Body of pancreas (tissue), 4 donors: ENCODE measurements at places on chromosomes 5 and 9. TPM values are rescaled to one million over a fixed set of nuclear protein-coding genes. Genes with fewer than 3 reads are reported as not detected.

DNA sequence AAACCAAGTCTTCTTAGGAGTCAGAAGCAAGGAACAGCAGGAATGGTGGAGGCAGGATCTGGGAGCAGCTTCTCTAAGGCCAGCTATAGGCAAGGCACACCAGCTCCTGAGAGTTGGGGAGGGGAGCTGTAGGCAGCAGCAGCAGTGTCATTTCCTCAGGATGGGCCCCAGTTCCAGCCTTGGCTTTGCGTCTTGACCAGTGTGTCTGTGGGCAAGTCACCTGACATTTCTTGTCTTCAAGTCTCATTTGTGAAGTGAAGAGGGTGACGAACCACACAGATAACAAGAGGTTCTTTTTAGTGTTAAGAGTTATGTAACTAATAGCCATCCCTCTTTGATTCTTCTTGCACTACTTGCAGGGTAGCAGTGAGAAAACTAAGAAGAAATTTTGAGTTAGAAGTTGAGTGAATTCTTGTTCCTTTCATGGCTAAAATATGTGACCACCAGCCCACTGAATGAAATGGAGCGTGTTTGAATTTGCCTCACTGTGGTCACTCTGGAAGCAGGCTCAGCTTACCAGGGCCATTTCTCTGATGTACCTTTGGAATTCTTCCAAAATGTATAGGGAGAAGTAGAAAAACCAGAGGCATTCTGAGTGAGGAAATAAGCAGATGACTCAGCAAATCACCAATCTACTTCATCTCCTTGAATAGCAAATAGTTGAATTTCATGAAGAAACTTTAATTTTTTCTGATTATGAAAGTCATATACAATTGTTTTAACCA lies 42.4 kb downstream of the RHOBTB3 start:
- no peak overlapping the region for H3K27ac ChIP-seq
- H3K4me1 ChIP-seq, result peaks cover 39% of the 10 kb centered on the region
- H3K27me3 ChIP-seq, result no peaks in the 10 kb centered on the region
- H3K36me3 ChIP-seq, result no peaks in the 10 kb centered on the region

DNA sequence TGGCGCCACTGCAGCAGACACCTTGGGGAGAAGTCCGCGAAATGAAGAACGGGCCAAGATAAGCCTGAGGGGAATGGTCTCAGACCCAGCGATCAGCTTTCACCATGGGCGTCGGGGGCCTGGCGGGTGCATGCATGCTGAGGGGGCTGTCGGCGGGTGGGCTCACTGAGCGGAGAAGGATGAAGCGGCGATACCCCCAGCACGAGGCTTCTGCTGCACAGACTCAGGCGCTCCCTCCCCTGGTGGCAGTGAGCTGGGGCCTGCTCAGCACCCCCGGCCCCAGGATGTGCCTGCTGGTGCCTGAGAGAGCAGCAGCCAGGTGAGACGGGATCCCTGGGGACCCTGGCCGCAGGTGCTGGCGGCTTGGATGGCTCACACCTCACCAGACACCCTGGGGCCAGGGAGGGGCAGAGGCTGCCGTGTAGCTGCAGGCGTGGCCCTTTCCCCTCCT lies 31.2 kb downstream of the CEP72 start:
- DNase-seq, result no peak
- no peaks in the 10 kb centered on the region for H3K36me3 ChIP-seq
- H3K27me3 ChIP-seq, result no peaks in the 10 kb centered on the region
- H3K27ac ChIP-seq, result no peak overlapping the region

GRCh38 chr9:10254338-10254737 lies 358.5 kb downstream of the PTPRD start:
- no peaks in the 10 kb centered on the region for H3K4me1 ChIP-seq
- no peaks in the 10 kb centered on the region for H3K27me3 ChIP-seq
- H3K4me3 ChIP-seq, result no peak overlapping the region
- no peak overlapping the region for H3K27ac ChIP-seq
- no peaks in the 10 kb centered on the region for H3K36me3 ChIP-seq
- DNase-seq, result no peak

- H3K27ac ChIP-seq, result no peak overlapping the region
- H3K27me3 ChIP-seq, result no peaks in the 10 kb centered on the region
- no peaks in the 10 kb centered on the region for H3K36me3 ChIP-seq
- no peak for DNase-seq
- no peak overlapping the region for H3K4me3 ChIP-seq
- H3K4me1 ChIP-seq, result no peaks in the 10 kb centered on the region
Measured at GRCh38 chr5:98535901-98536300, 237.6 kb upstream of the RGMB start.

DNA sequence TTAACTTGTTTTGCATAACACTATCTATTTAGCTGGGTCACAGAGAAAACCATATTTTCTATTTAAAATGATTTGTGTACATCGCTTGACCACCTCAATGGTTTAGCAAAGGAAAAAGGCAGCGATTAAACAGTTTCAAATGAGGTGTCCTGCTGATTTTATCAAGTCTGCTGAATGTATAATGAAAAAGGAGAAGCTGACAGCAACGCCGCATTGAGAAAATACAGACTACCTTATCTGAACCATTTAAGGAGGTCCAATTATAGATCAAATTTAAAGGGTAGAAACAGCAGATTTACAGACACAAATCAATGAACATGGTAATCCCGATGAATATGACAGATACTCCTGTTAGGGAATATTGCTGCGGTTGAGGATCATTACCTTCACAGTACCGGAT lies 29.6 kb downstream of the PSMB7 start:
- no peak overlapping the region for H3K4me3 ChIP-seq
- H3K27me3 ChIP-seq, result no peaks in the 10 kb centered on the region
- DNase-seq, result no peak
- H3K4me1 ChIP-seq, result peaks cover 57% of the 10 kb centered on the region
- no peak overlapping the region for H3K27ac ChIP-seq
- H3K36me3 ChIP-seq, result no peaks in the 10 kb centered on the region

DNA sequence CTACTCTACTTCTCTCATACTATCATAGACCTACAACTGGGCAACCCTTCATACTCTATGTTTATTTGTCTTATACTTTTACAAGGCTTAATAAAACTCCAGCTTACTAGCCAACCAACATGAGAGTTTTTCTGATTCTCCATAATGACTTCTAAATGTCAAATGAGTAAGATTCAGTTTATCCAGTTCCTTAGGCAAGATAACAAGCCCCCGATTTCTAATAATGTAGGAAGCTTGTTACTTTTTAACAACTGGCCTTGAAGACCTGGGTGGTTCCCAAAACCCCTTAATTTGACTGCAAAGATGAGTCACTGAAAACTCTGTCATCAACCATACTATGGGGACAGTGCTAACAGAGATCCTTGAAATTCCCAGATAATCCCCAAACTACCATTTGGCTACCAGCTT lies 294.6 kb upstream of the ACTBL2 start:
- H3K36me3 ChIP-seq, result no peaks in the 10 kb centered on the region
- H3K27ac ChIP-seq, result no peak overlapping the region
- DNase-seq, result no peak
- H3K4me1 ChIP-seq, result peaks cover 36% of the 10 kb centered on the region
- H3K4me3 ChIP-seq, result no peak overlapping the region
- H3K27me3 ChIP-seq, result no peaks in the 10 kb centered on the region

GRCh38 chr5:152406082-152406481 lies 1.0 kb upstream of the NMUR2 start:
- H3K4me3 ChIP-seq, result no peak overlapping the region
- H3K27ac ChIP-seq, result no peak overlapping the region
- no peak for DNase-seq
- H3K4me1 ChIP-seq, result no peaks in the 10 kb centered on the region
- H3K27me3 ChIP-seq, result no peaks in the 10 kb centered on the region

The NXNL2 gene
- 3.9 TPM for total RNA-seq

The IFNB1 gene
- total RNA-seq, result not detected

The RMRP gene
- total RNA-seq, result 2,577 TPM

The PCDHB10 gene
- total RNA-seq, result 2.3 TPM
